Chondrocyte (in vitro differentiated cells): ENCODE measurements at places on chromosomes 3 and 15.
A peak's percentile ranks its signal among the peaks of the same experiment; 100 is the strongest.

DNA sequence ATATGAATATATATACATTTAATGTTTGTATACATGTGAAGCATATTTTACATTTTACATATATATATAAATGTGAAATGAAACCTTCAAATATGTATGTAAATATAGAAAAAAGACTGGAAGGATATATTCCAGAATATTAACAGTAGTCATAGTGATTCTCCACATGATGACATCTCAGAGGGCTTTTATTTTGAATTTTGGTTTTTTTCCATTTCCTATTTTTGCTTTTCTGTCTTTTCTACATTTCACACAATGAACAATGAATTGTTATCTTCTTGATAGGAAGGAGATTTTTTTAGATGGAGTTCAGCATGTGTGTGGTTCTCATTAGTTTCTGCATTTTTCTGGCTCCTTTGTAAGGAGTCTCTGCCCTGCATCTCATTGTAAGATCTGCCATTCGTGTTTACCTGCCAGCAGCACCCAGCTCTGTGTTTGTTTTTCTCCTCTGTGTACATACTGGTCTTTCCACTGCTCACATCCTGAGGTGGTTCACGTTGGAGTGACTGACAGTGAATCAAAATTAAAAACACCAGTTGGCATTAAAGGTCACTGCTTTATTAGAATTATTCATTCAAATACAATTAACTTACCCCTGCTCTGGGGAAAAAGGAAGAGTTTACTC, 425.3 kb upstream of the MDFIC2 start:
- no peak for DNase-seq

GRCh38 chr3:136733317-136733833, 18.8 kb downstream of the STAG1 start:
- no peak for DNase-seq

- no peak for DNase-seq
These were observed 70.7 kb downstream of the CACNA2D3 start for GRCh38 chr3:54193093-54193492.

- DNase-seq = no peak
These were observed 62.4 kb upstream of the DAZL start for GRCh38 chr3:16667633-16668032.

DNA sequence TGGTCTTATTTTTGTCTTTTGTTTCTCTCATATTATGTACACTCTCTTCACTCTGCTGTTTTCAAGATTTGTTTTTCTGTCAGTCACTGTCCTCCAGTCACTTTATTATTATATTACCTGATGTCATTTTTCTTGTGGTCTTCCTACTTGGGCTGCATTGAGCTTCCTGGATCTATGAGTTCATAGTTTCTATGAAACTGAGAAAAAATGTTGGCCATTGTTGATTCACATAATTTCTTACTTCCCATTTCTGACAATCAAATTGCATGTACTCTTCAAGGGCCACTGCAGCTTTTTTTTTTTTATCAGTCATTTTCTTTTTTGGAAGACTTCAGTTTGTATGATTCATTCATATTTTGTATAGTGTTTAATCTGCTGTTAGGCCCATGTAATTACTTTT, 1180.6 kb upstream of the GBE1 start:
- no peak for DNase-seq

- DNase-seq = no peak
These were observed 8.7 kb upstream of the ZNF774 start for GRCh38 chr15:90343302-90343790.

DNA sequence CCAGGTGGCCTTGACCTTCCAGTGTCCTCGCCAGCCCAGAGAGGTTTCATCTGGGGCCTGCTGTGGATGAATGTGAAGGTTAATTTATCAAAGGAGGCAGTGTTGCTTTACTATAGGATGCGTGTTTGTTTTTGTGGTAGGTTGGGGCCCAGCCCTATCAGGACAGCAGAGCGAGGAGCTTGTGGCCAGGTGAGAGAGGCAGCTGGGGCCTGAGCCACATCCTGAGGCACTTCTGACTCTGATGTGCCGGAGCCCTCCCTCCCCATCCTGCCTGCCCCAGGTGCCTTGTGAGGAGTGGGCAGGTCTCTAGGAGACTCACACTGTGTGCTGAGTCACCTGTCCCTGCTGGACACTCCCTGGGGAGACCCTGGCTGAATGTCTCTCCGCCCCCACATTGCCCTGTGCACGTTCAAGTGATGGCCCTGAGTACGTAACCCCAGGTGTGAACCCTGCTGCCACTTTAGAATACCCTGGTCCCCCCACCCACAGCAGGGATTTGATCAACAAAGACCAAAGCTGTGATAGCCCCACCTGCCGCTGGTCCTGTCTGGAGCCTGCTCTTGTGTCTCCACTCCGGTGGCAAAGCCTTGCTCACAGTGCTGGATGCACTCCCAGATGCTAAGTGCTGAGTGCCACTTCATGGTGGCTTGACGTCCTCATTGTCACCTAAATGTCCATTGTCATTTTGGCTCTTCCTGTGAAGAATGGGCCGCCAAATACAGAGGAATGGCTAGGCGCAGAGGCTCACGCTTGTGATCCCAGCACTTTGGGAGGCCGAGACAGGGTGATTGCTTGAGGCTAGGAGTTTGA, 16.0 kb downstream of the FBLN2 start:
- DNase-seq = peak; percentile 72

GRCh38 chr3:77149382-77149781, 109.5 kb downstream of the ROBO2 start:
- no peak for DNase-seq

- DNase-seq = no peak
These were observed 705.3 kb upstream of the NAALADL2 start for GRCh38 chr3:174153871-174154270.

DNA sequence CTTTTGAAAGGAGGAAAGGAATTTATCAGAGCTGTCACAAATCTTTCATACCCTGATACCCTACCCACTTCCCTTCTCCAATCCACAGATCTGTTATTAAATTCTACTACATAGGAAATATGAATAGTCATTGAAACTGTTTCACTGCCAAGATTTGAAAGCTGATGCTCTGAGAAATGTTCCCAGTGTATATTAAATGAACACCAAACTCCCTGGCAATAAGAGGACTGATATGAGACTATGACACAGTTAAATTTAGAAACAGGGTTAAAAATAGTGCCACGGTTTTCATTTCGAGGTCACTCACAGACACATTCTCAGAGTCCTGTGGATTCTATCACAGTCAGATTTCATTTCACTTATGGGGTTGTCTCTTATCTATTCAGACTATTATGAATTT, 27.2 kb upstream of the GBE1 start:
- no peak for DNase-seq

- DNase-seq = no peak
These were observed 258.3 kb downstream of the DIPK2A start for GRCh38 chr3:144229953-144230352.

GRCh38 chr3:108389372-108389771, 93.0 kb downstream of the HHLA2 start:
- DNase-seq = no peak

DNA sequence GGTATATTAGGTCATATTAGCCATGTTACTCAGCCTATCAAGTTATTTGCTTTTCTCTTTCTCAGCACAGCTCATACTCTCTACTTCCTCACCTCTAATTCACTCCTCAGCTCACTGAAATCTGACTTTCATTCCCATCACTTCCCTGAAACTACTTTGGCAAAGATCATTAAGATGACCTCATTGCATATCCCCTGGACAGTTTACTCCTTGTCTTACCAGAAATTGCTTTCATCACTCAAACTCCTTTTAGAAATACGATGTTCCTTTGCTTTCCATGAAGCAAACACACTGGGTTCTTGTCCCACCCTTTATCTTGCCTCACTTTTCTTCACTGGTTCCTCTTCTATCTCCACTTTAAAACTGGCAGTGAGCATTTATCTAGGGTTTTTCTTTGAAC, 354.4 kb downstream of the TUSC7 start:
- DNase-seq = no peak

- DNase-seq = no peak
These were observed 268.7 kb upstream of the THRB start for GRCh38 chr3:24763393-24763792.

- no peak for DNase-seq
These were observed 171.7 kb downstream of the TLE3 start for GRCh38 chr15:69926006-69926405.

DNA sequence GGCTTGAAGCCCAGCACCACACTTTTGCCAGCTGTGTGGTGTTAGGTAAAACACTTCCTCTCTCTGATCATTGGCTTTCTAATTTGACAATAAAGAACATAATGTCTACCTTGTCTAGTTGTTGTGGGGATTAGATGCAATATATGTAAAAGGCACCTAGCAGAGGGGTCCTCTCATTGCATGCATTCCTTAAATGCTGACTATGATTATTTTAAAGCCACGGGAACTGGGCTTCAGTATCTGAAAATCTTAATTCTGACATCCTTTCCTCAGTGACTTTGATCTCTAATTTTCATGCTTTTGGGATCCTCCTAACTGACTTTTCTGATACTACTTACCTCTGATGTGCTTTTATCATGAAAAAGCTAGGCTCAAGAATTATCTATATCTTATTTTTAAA, 596.3 kb downstream of the TAFA4 start:
- no peak for DNase-seq

DNA sequence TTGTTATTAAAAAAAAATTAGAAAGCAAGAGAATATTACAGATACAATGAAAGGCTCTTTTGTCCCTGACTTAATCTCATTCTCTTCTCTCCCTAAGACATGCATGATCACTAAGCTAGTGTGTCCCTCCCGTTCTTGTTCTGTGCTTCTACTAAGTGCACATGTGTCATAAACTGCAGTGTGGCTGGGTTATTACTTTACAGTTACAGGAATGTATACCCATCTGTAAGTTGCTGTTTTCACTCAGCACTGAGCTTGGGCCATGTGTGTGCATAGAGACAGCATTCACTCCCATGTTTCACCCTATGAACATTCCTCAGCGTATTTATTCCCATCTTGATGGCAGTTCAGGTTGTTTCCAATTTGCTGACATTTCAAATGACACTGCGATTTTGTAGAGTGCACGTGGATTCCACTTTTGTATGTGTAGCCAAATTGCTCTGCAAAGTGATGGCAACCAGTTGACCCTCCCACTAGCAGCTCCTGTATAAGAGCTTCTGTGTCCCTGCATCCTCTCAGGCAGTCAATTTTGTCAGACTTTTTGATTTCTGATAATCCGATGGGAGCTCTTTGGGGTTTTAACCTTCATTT, 145.8 kb upstream of the UBE2E1 start:
- DNase-seq = no peak
